ENCODE measurements at places on chromosomes 6 and 20.
A peak's percentile ranks its signal among the peaks of the same experiment; 100 is the strongest.

GRCh38 chr6:7541175-7542064, at the start of gene DSP:
DSP (plus strand) TSS chr6:7541671; CDS start chr6:7541916, 245 bp downstream.
- peak; percentile 82 for DNase-seq

GRCh38 chr6:77290798-77291197, 172.5 kb downstream of the HTR1B start:
- DNase-seq, result no peak

DNA sequence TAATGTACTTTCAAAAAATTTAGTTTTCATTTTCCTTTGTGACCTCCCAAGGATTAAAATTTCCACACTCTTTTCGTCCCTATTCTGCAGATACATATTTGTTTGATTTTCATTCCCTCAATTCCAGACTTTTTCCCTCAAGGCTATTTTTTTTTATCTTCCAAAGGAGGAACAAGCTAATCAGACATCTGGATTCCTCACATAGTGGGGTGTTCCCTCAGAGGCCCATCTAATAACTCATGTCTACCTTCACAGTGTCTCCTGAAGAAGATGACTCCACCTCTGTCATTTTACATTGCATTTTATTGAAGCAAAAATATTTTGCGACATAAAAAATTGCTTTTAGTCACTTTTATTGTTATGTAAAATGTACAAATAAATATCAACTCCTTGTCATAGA, 122.2 kb downstream of the RFPL4B start:
- DNase-seq, result no peak

- DNase-seq, result no peak
These were observed 922.8 kb upstream of the MAP3K7 start for GRCh38 chr6:91509711-91510110.

Data from ecto neural progenitor cell (in vitro differentiated cells).